ENCODE measurements at places on chromosomes 13 and 19.

DNA sequence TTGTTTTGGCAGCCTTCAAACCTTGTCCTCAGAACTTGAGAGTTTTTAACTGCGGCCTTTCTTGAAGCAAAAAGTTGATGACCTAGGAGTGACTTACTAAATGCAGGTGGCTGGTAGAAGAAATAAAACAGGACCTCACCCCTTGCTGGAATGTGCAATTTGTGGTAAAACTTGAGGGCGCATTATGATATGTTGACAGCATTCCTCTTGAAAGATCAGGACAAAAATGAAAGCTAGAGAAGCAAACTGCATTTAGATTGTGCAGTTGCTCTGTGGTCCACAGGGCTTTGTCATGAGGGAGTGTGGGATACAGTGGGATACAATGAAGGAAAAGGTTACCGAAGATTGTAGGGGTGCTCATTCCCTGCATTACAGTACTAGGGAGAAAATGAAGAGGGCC, 504.2 kb downstream of the GPC6 start:
- DNase-seq: no peak

GRCh38 chr19:4305257-4305612, 837 bp downstream of the FSD1 start:
- DNase-seq: no peak

- DNase-seq: no peak
These were observed 76.9 kb downstream of the ITGBL1 start for GRCh38 chr13:101529422-101529821.

GRCh38 chr19:13231663-13232062, 81.5 kb downstream of the IER2 start:
- no peak for DNase-seq

DNA sequence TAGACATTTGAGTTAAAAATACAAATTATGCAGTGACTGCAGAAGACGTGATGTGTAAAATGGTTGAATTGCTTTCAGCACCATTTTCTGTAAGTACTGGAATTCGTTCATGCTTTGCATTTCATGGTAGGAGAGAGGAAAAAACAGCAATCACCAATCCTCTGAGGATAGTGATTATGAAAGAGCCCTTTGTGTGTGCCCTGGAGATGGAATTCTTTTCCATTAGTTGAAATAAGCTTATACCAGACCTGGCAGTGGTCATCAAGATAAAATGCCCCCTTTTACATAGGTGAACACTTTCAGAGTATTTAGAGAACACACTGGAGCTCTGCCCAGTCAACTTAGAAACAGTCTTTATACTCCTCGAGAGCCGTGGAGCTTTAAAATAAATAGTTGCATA, 1.7 kb downstream of the CNMD start:
- DNase-seq: no peak
